T-cell (primary cell): ENCODE measurements at places on chromosomes 16 and 17. TPM values are rescaled to one million over a fixed set of nuclear protein-coding genes. Genes with fewer than 3 reads are reported as not detected.

KRTAP1-5 gene
- total RNA-seq = not detected

DNA sequence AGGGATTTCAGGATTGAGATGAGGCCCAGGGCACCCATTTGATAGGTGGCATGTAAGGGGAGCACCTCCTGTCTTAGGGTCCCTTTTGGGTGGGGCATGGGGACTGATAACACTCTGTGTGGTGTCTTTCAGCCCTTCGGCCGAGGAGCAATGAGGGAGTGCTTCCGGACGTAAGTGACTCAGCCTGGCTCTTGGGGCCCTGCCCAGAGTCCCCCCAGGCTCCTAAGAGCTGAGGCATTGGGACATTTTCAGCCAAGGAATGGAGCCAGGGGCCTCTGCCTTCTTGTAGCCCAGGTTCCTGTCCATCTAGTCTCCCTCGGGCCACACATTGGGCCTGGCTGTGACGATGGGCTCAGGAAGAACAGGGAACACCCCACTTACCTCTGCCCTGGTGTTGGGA lies 44.4 kb downstream of the EEF2K start:
- no peak overlapping the region for H3K27ac ChIP-seq
- no peak overlapping the region for H3K4me3 ChIP-seq
- H3K36me3 ChIP-seq = peaks cover 5% of the 10 kb centered on the region
- no peaks in the 10 kb centered on the region for H3K4me1 ChIP-seq

GRCh38 chr17:51060396-51060795 lies 60.3 kb downstream of the SPAG9 start:
- H3K4me3 ChIP-seq = no peak overlapping the region
- DNase-seq = no peak
- H3K36me3 ChIP-seq = no peaks in the 10 kb centered on the region
- H3K4me1 ChIP-seq = no peaks in the 10 kb centered on the region

KRTAP4-1 gene
- not detected for total RNA-seq

IRF8 gene
- total RNA-seq = 8.4 TPM

CORO7 gene
- 675 TPM for total RNA-seq

DNA sequence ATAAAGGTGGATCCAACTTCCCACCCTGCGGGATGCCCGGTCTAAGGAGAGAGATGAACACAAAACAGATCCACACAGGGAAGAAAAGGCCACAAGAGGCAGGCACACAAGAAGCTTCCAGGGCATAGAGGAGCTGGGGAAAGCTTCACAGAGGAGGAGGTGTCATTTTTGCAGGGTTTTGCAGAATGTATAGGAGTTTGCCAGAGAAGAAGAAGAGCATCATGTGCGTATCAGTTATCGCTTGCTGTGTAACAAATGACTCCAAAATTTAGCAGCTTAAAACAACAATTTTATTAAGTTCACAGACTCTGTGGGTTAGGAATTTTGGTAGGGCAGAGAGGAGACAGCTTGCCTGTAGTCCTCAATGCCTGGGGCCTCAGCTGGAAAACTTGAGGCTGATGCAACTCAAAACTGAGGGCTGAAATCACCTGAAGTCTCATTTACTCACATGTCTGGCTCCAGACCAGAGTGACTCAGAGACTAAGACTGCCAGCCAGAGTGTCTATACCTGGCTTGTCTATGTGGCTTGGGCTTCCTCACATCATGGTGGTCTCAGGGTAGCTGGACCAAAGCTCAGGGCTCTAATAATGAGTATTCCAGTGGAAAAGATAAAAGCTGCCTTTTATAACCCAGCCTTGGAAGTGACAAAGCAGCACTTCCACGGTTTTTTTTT lies 33.9 kb upstream of the ZNF423 start:
- H3K27ac ChIP-seq = no peak overlapping the region
- no peaks in the 10 kb centered on the region for H3K27me3 ChIP-seq
- no peaks in the 10 kb centered on the region for H3K36me3 ChIP-seq
- no peak for DNase-seq
- H3K4me3 ChIP-seq = no peak overlapping the region
- no peaks in the 10 kb centered on the region for H3K4me1 ChIP-seq

DNA sequence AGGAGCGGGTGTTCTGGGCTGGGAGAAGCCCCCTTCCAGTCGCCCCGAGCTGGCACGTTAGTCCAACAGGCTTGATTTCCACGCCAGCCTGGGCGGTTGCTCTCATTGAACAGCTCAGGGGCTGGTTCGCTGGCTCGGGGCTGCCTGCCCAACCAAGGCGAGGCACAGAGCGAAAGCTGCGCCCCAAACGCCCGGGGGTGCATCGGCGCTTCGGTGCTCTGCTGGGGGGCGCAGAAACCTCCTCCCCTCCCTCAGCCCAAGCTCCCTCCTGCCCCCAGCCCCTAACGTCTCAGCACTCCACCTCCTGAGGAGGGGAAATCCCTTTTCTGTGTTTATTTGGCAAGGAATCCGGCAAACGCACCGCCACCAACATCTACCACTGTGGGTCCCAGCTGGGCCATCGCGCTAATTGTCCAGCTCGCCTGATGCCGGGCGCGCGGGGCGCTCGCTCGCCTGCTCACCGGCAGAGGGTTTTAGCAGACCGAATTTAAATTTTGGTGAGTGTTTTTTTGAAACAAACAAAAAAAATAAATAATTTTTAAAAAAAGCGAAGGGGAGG lies 29.5 kb upstream of the RBFOX1 start:
- no peak for DNase-seq
- no peak overlapping the region for H3K4me3 ChIP-seq
- no peaks in the 10 kb centered on the region for H3K4me1 ChIP-seq
- H3K36me3 ChIP-seq = no peaks in the 10 kb centered on the region

DNA sequence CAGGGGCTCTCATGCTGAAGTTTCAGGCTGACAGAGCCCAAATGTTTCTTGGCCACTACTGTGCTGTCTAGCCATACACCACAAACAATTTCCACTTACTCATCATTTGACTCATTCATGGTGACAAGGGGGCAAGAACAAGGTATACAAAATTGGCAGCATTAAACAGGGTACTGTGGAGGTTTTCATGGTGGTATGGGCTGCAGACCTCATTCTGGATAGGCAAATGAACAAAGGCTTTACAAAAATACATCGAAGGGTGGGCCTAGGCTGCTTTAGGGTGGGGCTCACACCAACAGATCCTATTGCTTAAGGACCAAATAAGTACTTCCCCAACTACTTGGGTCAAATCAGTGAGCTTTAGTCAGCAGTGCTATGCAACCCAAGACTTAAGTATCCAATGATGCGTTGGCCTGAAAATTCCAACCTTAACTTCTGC lies 53.0 kb downstream of the N4BP1 start:
- peaks cover 26% of the 10 kb centered on the region for H3K4me1 ChIP-seq
- H3K27ac ChIP-seq = no peak overlapping the region
- no peak for DNase-seq

- peaks cover 9% of the 10 kb centered on the region for H3K27me3 ChIP-seq
- no peak overlapping the region for H3K4me3 ChIP-seq
- H3K36me3 ChIP-seq = no peaks in the 10 kb centered on the region
- no peak overlapping the region for H3K27ac ChIP-seq
- H3K4me1 ChIP-seq = peaks cover 2% of the 10 kb centered on the region
Observed at GRCh38 chr17:44653954-44654353, 2.3 kb upstream of the MEIOC start.

DNA sequence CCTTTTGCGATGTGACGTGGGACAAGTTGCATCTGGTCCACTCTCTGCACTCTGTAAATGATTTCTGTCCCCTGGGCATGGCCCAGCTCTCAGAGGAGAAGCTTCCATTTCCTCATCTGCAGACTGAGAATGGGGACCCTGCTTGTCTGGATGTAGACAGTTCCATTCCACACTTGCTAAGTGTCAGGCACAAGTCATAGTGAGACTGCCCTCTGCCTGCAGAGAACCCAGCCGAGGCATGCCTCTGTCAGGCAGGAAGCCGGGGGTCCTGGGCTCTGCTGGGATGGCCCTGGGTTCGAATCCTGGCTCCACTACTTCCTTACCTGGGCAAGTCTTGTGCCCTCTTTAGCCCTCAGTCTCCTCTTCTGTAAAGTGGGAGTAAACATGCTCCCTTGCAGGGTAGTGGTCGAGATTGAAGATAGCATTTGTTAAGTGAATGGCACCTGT lies 4.1 kb downstream of the MAP2K3 start:
- H3K27ac ChIP-seq = peak overlapping the region; percentile 98
- peak overlapping the region; percentile 74 for H3K4me3 ChIP-seq
- H3K4me1 ChIP-seq = peaks cover 29% of the 10 kb centered on the region
- H3K36me3 ChIP-seq = no peaks in the 10 kb centered on the region
- DNase-seq = no peak
- peaks cover 19% of the 10 kb centered on the region for H3K27me3 ChIP-seq

DNA sequence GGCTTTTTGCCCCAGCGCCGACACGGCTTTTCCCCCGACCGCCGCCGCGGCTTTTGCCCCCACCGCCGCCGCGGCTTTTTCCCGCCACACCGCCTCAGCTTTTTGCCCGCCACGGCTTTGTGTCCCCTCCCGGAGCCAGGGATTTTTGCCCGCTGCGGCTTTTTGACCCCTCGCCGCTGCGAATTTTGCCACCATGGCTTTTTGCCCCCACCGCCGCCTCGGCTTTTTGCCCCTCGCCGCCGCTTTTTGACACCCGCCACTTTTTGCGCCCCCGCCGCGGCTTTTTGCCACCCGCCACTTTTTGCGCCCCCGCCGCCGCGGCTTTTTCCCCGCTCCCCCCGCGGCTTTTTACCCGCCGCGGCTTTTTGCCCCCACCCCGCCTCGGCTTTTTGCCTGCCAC lies 1342.5 kb downstream of the TP53TG3F start:
- no peaks in the 10 kb centered on the region for H3K36me3 ChIP-seq
- H3K4me1 ChIP-seq = no peaks in the 10 kb centered on the region
- H3K27me3 ChIP-seq = no peaks in the 10 kb centered on the region
- DNase-seq = no peak
- H3K27ac ChIP-seq = no peak overlapping the region
